ENCODE measurements at places on chromosomes 4 and X. TPM values are rescaled to one million over a fixed set of nuclear protein-coding genes. Genes with fewer than 3 reads are reported as not detected.

CXCL5 gene
- not detected for total RNA-seq

- DNase-seq = no peak
Observed at GRCh38 chr4:74279716-74280115, 28.6 kb upstream of the EPGN start.

GRCh38 chr4:173403051-173403450 lies 4.1 kb upstream of the SCRG1 start:
- no peak for DNase-seq

GRCh38 chr4:87680271-87680670 lies 30.2 kb downstream of the DMP1 start:
- DNase-seq = no peak

GRCh38 chrX:1248331-1249061 lies 20.1 kb upstream of the CSF2RA start:
- no peak for DNase-seq

GRCh38 chr4:100880011-100880410 lies 362.2 kb upstream of the EMCN start:
- DNase-seq = no peak

GRCh38 chr4:1825326-1825725 lies 30.6 kb downstream of the LETM1 start:
- DNase-seq = no peak

AFF2 gene
- 0.42 TPM for total RNA-seq

GLOD5 gene
- not detected for total RNA-seq
